ENCODE measurements at places on chromosomes 5 and 9.

GRCh38 chr5:116788851-116789403, 214.3 kb upstream of the SEMA6A start:
- DNase-seq = no peak

GRCh38 chr5:155103146-155103545, 89.6 kb downstream of the KIF4B start:
- DNase-seq = no peak

GRCh38 chr9:137172901-137173795, 1.3 kb upstream of the TMEM210 start:
- DNase-seq = no peak

GRCh38 chr5:41524174-41524573, 13.8 kb upstream of the PLCXD3 start:
- peak; percentile 14 for DNase-seq

DNA sequence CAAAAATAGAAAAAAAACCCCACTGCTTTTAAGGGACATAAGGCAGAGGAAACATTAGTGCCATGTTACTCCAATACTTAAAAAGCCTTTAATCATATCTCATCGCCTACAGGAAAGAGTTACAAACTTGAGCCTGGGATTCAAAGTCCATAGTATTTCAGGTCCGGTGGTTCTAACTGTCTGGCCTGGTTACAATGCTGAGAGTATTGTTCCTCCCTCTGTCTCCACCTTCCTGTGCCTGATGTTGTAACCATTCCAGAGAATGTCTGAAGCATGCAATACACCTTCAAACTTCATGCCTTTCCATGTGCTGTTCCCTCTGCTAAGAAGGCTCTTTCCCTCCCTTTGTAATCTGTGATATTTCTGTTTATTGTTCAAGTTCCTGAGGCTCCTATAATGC, 41.6 kb upstream of the SLC36A2 start:
- no peak for DNase-seq

Measured in iris pigment epithelial cell (primary cell).